ENCODE measurements at places on chromosomes 4 and X.

DNA sequence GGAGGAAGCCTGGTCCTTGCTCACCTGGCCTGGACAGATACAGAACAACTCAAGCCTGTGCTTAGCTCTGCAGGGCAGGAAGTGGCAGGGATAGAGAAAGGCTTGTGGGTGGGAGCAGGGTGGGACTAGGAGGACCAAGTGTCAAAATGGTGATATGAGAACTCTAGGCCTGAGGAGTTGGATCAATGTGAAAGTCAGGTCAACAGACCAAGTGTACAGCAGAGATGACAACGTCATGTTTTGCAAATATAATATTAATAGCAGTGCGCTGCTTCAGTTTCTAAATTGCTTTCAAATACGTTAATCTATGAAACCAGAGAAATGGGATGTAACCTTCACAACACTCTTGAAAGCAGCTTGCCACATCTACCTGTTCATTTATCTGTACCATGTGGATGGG, 114.2 kb upstream of the MAP3K15 start:
- no peaks in the 10 kb centered on the region for H3K27me3 ChIP-seq
- no peak overlapping the region for H3K4me3 ChIP-seq
- H3K36me3 ChIP-seq: no peaks in the 10 kb centered on the region
- no peak for DNase-seq
- no peak overlapping the region for H3K27ac ChIP-seq

DNA sequence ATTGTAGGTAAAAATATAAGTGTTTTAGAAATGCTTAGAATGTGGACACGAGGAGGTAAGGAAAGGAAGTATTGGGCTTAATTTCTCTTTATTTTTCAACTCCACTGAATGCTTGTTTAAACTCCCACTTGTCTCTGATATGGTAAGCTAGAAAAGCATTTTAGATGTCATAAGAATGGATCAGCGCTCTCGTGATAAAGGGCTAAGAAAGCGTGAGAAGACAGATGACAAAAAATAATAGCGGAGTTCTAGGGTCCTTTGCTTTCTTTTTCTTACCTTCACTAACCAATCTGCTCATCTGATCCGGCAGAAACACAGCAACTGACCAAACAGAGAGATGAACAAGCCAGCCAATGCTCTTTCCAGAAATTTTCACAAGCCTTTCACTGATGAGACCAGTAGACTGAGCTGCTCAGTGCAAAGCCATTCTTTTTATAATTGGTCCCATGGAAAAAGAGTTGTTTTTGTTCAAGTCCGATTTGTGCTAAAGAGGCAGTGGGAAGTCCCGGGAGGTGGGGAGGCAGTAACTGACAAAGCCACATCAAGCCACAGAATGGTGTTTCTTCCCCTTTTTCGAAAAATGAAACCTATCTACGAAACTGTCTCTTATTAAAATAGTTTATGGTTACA, at the start of gene TASL:
Gene TASL (minus strand): TSS at position 405 of the 630 bp plus-strand sequence. CDS start 17,411 bp downstream, outside the sequence.
- H3K4me1 ChIP-seq: no peaks in the 10 kb centered on the region
- H3K36me3 ChIP-seq: no peaks in the 10 kb centered on the region
- DNase-seq: no peak
- no peak within 1 kb of the TSS for H3K4me3 ChIP-seq
- no peak within 1 kb of the TSS for H3K27ac ChIP-seq

- no peak overlapping the region for H3K27ac ChIP-seq
- no peaks in the 10 kb centered on the region for H3K36me3 ChIP-seq
- H3K27me3 ChIP-seq: no peaks in the 10 kb centered on the region
- no peak for DNase-seq
- no peak overlapping the region for H3K4me3 ChIP-seq
Measured at GRCh38 chrX:134075894-134076718, 90.7 kb upstream of the GPC3 start.

DNA sequence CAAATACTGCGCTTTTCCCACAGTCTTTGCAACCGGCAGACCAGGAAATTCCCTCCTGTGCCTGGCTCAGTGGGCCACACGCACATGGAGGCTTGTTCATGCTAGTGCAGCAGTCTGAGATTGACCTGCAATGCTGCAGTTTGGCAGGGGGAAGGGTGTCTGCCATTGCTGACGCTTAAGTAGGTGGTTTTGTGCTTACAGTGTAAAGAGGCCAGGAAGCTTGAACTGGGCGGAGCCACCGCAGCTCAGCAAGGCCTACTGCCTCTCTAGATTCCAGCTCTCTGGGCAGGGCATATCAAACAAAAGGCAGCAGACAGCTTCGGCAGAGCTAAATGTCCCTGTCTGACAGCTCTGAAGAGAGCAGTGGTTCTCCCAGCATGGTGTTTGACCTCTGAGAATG, 390.5 kb upstream of the TECRL start:
- DNase-seq: no peak
- no peaks in the 10 kb centered on the region for H3K36me3 ChIP-seq

DNA sequence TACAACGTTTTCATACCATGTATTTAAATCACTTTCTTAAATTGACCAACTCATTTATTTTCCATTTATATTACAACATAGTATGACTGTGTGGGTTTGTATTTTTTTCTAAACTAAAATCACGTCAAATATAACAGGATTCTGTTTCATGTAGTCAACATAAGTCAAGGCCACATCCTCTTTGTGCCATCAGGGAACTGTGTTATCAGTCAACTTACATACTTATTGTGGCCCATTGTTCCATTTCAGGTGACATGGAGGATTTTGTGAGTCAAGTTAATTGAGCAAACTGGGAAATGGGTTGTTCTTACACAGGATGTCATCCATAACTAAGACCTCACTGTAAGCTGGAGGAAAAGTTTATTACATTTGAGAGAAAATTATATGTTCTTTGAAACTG, 35.9 kb downstream of the STK26 start:
- no peak overlapping the region for H3K27ac ChIP-seq
- H3K4me3 ChIP-seq: no peak overlapping the region
- no peaks in the 10 kb centered on the region for H3K36me3 ChIP-seq

- H3K36me3 ChIP-seq: no peaks in the 10 kb centered on the region
- no peak for DNase-seq
- no peaks in the 10 kb centered on the region for H3K4me1 ChIP-seq
- no peak overlapping the region for H3K4me3 ChIP-seq
- H3K27ac ChIP-seq: no peak overlapping the region
Measured at GRCh38 chr4:44760142-44760898, 34.0 kb upstream of the GNPDA2 start.

GRCh38 chrX:13380211-13380610, 60.4 kb upstream of the ATXN3L start:
- DNase-seq: no peak
- no peaks in the 10 kb centered on the region for H3K36me3 ChIP-seq
- no peak overlapping the region for H3K4me3 ChIP-seq
- H3K4me1 ChIP-seq: no peaks in the 10 kb centered on the region

DNA sequence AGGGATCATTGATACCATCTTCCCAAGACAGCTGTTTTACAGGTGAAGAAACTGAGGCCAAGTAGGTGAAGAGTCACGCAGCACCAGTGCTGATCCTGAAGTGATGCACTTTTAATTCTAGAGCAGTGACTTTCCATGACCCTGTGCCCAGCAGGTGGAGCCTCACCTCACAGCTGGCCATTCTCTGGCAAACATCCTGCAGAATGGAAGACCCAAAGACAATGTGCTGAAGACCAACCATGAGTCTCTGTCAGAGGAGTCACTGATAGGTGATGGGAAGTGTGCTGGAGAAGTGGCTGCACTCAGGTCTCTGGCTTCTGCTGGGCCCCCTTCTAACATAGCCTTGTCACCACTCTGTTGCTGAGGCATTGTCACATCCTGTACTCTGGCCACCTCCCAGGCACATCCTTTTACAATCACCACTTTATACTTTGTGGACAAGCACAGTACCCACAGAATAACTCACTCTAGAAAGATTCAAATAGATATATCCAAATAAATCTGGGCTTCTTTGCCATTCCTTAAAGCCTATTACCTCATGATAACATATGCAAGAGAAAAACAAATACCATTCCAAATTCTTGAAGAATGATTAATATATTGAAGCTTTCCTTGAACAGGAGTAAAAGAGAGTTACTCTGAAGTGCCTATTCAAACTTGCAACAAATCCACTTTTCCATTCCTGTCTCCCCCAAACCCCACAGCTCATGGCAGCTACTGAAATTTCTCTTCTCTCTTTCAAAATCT, 64.1 kb upstream of the SCOC start:
- no peak for DNase-seq
- peak overlapping the region; percentile 50 for H3K27ac ChIP-seq
- H3K4me3 ChIP-seq: no peak overlapping the region
- H3K27me3 ChIP-seq: no peaks in the 10 kb centered on the region
- peaks cover 9% of the 10 kb centered on the region for H3K4me1 ChIP-seq
- no peaks in the 10 kb centered on the region for H3K36me3 ChIP-seq

DNA sequence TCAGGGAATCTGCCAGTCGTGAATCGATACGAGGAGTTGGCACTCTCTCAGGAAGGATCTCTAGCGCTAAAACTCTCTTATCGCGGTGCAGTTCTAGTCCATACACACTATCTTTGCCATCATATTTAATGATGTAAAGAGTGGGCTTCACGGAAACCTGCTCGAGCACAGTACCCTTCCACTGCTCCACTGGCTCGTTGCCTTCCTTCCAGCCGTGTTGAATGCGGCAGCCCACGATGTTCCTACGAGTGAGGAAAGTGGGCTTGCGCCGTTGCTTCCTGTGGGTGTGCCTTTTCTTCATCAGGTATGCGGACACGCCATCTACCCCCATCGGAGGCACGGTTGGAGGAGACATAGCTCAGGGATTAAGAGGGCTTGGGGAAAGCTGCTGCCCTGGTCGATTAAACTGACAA, 661 bp downstream of the SPIN4 start:
- H3K27ac ChIP-seq: peak overlapping the region; percentile 53
- no peaks in the 10 kb centered on the region for H3K36me3 ChIP-seq
- no peak for DNase-seq
- no peaks in the 10 kb centered on the region for H3K4me1 ChIP-seq
- peak overlapping the region; percentile 49 for H3K4me3 ChIP-seq

DNA sequence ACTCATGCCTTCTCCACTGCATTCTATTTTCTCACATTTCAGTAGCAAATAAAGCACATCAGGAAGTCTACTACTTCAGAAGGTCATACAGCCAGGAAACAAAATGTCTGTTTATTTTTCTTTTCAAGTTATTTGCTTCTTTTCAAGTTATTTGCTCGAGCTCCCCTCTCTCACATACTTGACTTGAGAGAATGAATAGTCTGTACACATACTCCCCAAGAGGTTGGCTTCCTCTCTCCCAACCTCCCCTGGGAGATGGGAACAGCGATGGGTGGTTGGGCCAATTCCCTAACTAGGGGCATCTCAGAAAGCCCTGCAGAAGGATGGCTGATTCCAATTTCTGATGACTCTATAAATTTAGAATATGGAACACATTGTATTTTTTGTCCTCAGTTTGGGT, 64.7 kb upstream of the PTPN13 start:
- no peak overlapping the region for H3K4me3 ChIP-seq
- H3K36me3 ChIP-seq: no peaks in the 10 kb centered on the region
- H3K27ac ChIP-seq: no peak overlapping the region
- no peaks in the 10 kb centered on the region for H3K4me1 ChIP-seq

All from vagina (tissue), 2 donors.